Epithelial cell of proximal tubule (primary cell): ENCODE measurements at places on chromosomes 16 and 17.

DNA sequence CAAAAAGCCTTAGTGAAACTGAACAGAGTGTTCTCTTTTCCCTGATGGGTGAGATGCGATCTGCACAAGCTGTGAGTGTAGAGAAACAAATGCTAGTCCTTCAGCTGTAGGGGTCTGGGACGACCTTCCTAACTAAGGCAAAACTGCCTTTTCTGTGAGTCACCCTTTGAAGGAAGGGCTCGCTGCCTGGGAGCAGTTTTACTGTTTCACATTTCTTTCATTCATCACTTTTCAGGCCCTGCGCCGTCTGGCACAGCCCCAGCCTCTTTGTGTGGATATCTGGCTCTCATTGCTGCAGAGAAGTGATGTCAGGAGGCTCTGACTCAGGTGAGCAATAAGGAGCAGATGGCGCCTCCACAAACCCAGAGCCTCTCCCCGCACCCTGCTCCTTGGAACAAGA is 57.4 kb downstream of the HS3ST3A1 start:
- no peak for DNase-seq

GRCh38 chr16:3009568-3010390 is 2.9 kb upstream of the CLDN9 start:
- no peak for DNase-seq

GRCh38 chr17:17106756-17107155 is 64.5 kb downstream of the MPRIP start:
- no peak for DNase-seq

DNA sequence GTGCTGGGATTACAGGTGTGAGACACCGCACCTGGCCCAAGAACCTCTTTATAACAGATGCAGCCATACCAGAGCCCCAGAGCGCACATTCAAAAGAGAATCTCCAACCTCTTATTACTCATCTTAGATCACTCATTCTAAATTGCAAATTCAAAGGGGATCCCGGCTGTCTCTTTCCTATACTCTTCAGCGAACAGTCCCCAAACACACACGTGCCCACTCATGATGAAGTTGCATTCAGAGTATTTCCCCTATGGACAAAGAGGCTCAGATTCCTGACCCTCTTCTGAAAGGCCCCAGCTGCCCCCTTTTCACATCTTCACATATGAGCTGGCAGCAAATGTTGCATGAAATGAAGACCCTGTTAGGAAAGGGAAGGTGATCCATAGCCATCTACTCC is 22.5 kb upstream of the ABR start:
- DNase-seq, result no peak

DNA sequence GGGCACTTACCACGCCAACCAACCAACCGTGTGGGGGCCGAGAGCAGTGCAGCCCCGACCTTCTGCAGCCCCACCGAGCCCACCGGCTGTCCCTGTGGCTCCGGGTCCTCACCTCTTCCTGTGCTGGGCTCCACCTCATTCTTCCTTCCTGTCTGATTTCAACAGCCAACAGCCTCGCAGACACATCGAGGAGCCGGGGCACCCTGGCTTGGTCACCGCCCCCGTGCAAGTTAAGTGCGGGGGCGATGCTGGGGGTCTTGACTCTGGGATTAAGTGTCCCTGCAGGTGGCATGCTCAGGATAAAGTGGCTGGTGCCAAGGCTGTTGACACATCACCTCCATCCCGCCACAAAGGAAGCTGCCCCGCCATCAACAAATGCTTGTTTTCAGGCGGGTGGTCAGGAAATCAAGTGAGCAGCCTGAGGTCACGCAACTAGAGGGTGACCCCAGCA is at the start of gene NLRC3:
TSS of gene NLRC3 (minus strand) at position 102 of the 451 bp plus-strand sequence. CDS start 12,367 bp downstream, outside the sequence.
- DNase-seq, result no peak

- no peak for DNase-seq
Observed at GRCh38 chr16:83830091-83830768, 22.5 kb downstream of the HSBP1 start.

- no peak for DNase-seq
Observed at GRCh38 chr17:9598661-9599060, 22.2 kb downstream of the CFAP52 start.

DNA sequence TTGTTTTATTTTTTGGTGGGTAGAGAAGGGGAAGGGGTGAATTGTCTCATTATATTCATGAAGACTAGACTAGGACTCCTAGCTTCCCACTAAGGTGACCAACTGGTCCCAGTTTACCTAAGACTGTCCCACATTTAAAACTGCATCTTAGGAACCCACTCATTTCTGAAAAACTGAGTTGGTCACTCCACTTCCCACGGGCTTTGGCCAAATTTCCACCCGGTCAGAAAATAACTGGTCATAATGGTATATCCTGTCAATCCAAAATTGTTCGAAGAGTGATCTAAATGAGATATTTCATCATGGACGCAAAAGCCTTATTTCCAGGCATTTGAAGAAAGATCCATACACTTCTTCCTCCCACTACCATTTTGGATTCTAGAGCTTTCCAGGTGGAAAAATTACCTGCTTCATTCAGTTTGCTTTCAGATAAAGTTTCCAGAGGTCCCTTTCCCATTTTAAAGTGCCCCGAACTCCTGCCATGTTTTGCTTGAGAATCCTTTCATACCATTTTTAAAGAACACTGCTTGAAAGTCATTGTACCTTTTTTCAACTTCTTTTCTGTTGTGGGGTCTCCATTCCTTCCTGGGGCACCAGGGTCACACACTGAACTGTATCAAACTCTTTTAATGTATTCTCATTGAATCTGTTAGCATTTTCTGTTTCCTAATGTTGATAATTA is 21.8 kb upstream of the ZFHX3 start:
- no peak for DNase-seq

GRCh38 chr17:30376621-30377452 is 1.9 kb upstream of the CPD start:
- DNase-seq, result no peak

DNA sequence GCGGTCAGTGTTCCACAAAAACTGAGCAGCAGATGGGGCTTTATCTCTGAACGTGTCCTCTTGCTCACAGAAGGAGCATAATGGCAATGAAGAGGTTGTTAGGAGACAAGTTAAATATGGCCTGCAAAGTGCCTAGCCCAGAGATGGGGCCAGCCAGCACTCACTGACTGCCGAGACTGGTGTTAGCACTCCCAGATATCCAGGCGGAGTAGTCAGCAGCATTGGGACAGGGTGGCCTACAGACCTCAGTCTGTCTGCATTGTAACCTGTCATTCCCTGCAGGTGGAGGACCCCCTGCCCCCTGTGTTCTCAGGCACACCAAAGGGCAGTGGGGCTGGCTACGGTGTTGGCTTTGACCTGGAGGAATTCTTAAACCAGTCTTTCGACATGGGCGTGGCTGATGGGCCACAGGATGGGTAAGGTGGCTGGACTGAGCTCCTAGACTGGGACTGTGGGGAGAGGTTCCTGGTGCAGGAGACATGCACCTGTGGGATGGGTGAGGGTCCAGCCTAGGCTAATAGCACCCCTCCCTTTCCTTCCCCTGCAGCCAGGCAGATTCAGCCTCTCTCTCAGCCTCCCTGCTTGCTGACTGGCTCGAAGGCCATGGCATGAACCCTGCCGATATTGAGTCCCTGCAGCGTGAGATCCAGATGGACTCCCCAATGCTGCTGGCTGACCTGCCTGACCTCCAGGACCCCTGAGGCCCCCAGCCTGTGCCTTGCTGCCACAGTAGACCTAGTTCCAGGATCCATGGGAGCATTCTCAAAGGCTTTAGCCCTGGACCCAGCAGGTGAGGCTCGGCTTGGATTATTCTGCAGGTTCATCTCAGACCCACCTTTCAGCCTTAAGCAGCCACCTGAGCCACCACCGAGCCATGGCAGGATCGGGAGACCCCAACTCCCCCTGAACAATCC is 4.2 kb downstream of the MFAP4 start:
- no peak for DNase-seq

GRCh38 chr17:80307994-80308691 is 47.5 kb downstream of the RNF213 start:
- no peak for DNase-seq

DNA sequence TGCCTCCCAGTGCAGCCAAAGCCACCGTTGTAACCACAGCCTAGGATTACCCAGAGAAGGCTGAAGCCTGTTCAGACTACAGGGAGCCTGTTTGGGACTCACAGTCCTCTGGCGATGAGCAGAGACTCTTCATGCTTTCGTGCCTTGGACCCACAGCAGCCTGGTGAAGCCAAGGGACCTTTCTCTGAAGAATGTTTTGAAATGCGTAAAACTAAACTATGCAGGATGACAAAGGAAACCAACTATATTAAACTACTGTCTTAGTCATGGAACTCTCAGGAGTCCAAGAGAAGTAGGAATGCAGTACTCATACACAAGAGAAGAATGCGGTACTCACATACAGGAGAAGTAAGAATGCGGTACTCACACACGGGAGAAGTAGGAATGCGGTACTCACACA is 20.9 kb downstream of the ABR start:
- no peak for DNase-seq

DNA sequence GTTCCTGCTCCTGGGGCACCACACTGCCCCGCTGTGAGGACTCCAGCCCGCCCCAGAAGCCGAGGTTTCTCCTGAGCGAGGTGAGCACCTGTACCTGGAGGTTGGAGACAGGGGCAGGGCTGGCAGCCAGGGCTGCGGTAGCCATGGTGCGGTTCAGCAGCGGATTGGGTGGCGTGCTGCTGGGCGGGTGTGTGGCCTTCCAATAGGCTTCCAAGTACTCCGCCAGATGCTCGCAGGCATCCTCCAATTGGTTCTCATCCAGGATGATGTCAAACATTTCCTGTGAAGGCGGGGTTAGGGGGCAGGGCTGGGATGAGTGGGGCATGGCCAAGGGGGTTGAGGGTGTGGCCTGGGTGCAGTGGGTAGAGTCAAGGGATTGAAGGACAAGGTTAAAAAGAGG is 11.3 kb upstream of the ARL5C start:
- no peak for DNase-seq

GRCh38 chr17:80036715-80037477 is 454 bp downstream of the CCDC40 start:
- no peak for DNase-seq

- no peak for DNase-seq
Observed at GRCh38 chr17:76725580-76726230, 701 bp downstream of the JMJD6 start.

DNA sequence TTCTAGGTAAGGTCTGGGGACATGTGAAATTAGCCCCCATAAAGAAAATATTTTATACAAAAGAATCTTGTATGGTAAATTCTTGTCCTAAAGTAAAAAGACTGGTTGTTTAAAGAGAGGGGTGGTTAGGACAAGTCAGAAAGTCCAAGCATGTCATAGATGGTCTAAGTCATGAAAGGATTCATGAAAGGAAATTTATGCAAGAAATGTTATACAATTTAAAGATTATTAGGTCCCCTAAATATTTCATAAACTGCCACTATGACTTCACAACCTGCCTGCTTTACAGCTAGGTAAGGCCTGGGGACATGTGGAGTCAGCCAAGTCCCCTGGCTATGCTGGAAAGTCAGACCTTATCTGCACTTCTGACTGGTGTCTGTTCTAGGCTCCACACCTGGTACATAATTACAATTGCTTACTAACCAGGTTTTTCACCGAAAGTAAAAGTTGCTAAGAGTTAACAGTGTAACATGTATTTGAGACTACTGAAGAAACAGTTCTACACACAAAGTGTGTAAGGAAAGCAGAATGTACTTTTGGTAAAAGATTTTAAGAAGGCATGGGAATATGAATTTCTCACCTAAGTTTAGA is 17.0 kb downstream of the N4BP1 start:
- DNase-seq, result no peak

DNA sequence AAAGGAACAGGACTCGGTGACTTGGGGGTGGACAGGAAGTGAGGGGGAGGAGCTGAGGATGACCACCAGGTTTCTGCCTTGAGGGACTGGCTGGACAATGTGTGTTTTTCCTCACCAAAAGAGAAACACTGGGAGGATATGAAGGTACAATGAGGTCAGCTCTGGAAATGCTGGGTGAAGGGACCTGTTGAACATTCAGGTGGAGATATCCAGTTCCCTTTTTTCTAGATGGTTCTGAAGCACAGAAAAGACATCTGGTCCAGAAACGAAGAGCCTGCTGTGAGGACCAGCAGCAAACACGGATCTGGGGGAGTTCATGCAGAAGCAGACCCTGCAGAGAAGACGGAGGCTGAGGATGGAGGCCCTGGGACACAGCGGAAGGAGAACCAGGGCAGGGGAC is 17.5 kb downstream of the ARHGAP17 start:
- no peak for DNase-seq
